ENCODE measurements at places on chromosomes 12 and 14.

DNA sequence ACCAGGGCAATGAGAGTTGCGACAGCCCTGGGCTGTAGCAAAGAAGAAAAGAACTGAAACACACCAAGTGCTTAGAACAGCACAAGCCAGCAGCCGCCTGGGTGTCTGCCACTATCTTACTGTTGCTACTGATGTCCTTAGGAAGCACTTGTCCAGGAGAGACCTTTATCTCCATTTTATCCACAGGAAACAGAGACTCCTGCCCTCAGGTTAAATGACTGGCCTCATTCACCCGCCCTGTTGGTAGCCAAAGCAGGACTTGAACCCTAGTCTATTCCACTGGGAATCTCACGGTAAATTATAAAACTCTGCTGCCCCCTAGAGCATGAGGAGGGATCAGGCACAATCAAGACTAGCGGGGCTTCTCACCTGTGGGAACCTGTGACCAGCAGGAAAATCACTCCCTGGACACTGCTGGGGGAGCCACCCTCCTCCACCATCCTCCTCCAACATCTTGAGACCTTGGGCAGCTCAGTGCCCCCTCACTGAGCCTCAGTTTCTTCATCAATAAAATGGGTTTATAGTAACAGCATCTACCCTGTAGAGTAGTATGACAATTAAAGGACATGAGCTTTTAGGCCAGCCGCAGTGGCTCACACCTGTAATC, 20.5 kb upstream of the TESC start:
- DNase-seq, result peak; percentile 45

DNA sequence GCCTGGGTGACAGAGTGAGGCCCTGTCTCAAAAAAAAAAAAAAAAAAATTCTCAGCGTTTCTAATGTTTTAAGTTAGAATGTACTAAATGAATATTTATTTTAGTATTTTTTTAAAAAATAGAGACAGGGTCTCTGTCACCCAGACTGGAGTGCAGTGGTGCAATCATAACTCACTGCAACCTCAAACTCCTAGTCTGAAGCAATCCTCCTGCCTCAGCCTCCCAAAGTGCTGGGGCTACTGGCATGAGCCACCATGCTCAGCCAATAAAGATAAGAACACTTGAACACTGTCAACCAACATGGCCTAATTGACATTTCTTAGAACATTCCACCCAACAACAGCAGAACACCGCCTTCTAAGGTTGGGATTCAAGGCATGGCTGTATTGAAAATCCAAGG, 5.1 kb upstream of the DYNC1H1 start:
- DNase-seq, result no peak

- DNase-seq, result no peak
Observed at GRCh38 chr12:9367201-9367600, 159.0 kb upstream of the PZP start.

GRCh38 chr14:32193532-32193931, 8.3 kb upstream of the RNU6-7 start:
- no peak for DNase-seq

- no peak for DNase-seq
Observed at GRCh38 chr14:70713511-70713916, 71.8 kb downstream of the TTC9 start.

DNA sequence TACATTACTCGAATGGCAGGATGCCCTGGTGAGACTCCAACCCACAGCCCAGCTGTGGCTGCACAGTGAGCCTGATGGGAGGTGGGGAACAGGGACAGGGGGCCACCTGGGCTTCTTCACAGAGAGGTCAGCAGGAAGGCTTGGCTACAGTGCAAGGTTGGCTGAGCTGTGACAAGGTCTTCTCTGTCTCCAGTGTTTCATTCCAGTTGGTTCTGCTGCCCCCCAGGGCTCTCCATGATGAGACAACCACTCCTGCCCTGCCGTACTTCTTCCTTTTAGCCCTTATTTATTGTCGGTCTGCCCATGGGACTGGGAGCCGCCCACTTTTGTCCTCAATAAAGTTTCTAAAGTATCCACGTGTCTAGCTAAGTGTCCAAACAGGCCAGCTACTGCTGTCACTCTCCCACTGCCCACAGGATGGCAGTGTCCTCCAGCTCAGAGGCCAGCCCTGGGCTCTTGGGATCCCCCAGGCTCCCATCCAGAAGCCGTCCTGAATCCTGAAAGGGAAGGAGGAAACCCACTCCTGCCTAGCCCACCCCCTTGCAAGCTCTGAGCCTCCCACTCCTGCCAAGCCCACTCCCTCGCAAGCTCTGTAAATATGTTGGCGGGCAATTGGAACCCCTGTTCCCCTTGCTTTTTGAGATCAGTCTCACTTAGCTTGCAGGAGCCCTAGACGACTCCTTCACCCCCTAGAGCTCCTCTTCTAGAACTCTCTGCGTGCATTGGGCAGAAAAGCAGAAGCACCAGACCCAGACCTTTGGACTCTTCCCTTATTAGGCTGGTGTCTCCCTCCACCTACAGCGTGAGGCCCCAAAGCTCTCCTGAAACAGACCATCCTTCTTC, 5.4 kb downstream of the C1QL4 start:
- peak; percentile 84 for DNase-seq

DNA sequence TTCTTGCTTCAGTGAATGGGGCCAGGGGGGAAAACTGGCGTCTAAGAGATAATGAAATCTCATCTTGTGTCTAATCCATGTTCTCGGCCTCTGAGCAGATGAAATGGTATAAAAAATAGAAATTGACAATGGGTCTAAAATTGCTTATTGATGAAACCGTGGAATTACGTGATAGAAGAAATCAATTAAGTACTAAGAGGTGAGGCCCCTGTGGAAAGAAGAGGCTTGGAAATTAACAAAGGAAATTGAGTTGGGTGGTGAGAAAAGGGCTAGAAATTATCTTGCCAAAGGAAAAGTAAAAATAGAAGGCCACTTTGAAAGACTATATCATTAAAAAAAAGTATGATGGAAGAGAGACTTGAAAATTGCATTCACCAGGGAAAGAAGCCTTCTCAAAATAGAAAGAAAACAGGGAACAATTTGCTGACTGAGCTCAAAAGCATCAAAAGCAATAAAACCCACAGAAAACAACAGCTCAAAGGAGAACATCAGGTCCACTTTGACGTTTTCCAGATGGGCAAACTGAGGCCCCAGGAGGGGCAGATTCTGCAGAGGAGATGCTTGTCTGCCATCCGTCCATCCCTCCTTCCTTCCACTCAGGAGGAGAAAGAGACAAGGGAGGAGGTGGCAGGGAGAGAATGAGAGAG, 226.1 kb upstream of the RTL1 start:
- no peak for DNase-seq

- no peak for DNase-seq
Observed at GRCh38 chr14:76894308-76894707, 68.1 kb downstream of the LRRC74A start.

- DNase-seq, result no peak
Observed at GRCh38 chr12:62078020-62078419, 182.2 kb upstream of the USP15 start.

- no peak for DNase-seq
Observed at GRCh38 chr14:101127224-101127623, 223.7 kb upstream of the RTL1 start.
